NCI-H146 (cell line): ENCODE measurements at places on chromosomes 5 and 9.

DNA sequence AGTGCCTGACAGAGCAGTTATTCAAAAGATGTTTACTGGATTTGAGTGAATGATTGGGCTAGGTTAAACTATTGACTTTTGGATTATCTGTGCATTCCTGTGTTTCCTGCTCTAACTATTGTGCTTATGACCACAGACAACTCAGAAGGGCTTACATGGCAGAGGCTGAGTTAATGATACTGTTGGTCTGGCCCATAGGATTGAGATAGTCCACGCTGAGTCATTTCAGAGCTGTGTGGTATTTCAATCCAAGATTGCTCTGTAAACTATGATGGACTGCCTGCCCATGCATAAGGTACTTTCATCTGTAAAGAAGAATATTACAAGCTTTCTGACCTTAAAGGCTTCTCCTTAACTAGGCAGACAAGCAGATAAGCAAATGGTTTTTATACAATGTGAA lies 49.1 kb upstream of the SLIT3 start:
- DNase-seq, result no peak

GRCh38 chr9:127968700-127969383 lies 11.9 kb downstream of the EEIG1 start:
- DNase-seq, result no peak

DNA sequence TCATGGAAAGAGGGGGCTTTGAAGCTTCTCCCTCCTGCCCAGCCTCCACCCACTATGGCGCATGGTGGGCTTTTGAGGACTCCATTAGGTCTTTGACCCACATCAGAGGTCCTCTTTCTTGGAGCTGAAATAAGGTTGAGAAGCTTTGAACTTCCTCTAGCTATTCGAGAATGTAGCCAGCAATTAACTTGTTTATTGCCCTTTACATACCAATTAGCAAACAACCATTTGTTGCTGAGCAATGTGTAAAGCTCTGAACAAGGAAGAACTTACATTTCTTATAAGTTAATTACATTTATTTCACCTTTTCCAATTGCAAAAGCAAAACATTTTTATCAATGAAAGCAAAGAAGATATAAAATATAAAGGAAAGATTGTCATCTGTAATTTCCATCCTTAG lies 30.5 kb upstream of the FOXB2 start:
- no peak for DNase-seq

GRCh38 chr5:88821161-88821560 lies 61.8 kb downstream of the MEF2C start:
- no peak for DNase-seq

DNA sequence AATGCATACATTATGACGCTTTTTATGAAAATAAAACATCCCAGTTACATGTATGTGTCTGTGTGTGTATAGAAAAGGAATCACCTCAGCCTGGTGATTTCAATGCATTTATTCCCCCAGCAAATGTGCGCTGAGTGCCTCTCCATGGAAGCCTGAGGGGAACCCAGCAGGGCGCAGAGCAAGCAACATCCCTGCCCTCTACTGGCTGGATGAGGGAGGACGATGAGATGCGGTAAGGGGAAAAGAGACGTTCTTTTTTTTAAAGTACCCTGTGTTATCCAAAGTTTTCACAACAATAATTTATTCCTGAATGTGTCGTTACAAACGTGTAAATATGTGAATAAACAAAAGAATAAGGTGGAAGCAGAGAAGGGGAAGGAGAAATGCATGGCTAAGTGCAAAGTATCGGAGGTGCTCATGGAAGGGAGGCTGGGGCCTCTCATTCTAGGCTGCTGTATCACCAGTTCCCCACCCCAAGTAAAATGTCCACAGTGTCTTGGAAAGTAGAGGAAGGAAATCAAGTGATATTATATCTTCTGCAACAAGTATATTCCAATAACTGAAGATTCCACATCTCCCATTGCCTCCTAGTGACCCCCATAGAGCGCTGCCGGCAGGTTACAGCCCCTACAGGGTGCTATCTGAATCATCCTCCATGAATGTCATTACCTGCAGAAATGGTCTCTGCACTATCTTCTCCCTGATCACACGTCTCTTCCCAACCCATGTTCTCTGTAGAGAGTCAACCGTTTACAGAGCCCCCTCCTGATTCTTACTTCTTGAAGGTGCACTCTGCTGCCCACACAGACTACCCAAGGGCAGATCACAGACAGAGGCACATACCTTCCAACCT lies 13.0 kb upstream of the ABLIM3 start:
- DNase-seq, result no peak

GRCh38 chr5:98767581-98767980 lies 5.9 kb upstream of the RGMB start:
- no peak for DNase-seq
